Frontal cortex (tissue), 4 donors: ENCODE measurements at places on chromosomes 5 and 9. TPM values are rescaled to one million over a fixed set of nuclear protein-coding genes. Genes with fewer than 3 reads are reported as not detected.

Gene EQTN
- 1.6 TPM for total RNA-seq

GRCh38 chr5:142770650-142771609, 753 bp downstream of the ARHGAP26 start:
- DNase-seq: peak; percentile 35

GRCh38 chr5:59322058-59322457, 571.5 kb downstream of the PDE4D start:
- DNase-seq: no peak

DNA sequence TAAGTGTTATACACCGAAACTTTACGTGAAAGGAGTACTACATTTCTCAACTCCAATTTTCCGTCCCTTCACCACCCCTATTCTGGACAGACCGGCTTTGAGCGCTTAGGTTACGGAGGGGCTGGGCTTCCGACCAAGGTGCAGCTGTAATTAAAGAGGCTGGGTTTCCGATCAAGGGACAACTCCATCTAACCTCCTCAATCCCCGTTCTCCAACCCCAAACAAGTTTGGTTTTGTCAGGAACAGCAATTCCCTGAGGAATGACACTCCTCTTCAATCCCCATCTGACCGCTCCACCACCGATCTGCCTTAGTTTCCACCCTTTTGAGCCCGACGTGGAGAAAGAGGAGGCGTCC, 577 bp downstream of the TUT7 start:
- no peak for DNase-seq

DNA sequence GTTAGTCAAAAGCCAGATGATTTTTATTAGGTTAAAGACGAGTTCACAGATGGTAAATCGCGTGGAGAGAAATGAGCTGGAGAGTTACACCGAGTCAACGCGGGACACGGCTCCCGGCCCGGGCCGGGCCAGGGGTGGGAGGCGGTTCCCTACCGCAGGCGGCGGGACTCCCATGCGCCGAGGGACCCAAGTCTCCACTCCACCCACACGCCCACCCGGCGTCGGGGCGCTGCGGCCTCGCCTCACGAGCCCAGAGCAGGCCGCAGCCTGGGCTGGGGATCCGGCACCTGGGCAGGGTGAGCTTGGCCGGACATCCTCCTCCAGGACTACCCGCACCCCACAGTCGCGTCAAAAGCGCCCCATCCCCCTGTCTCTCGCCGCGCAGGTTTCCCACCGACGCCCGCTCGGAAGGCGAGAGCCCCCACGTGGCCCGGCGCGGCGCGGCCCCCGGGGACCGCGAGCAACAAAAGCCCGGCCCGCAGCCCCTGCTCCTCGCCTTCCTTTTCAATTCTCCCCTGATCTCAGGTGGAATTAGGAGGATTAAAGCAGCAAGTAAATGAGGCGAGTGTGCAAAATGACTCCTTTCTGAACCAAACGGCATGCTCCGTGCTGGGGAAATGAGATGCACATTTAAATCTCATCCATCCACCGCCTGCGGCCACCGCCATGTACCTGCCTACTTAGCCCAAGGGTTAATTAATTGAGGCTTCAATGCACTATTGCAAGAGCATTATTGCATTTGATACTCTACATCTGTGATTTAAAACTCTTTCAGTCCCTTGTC, 196.5 kb upstream of the TBCA start:
- no peak for DNase-seq

Gene LRRC26
- 0.41 TPM for total RNA-seq

DNA sequence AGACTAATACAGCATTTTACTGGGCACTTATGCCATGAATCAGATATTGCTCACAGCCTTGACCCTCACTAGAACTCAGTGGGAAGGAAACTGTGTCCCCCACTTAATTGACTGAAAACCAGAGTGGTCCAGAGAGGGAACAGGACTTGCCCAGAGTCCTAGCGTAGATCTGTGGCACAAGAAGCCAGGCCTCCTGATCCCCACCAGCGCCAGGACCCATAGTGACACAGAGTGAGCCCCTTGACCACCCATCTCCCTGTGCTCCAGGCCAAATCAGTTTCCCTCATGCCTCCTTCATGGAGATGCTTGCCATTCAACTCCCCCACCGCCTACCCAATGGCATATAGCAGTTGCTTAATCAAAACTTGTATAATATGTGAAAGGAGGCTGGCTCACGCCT, 8.3 kb downstream of the KIF12 start:
- no peak for DNase-seq

DNA sequence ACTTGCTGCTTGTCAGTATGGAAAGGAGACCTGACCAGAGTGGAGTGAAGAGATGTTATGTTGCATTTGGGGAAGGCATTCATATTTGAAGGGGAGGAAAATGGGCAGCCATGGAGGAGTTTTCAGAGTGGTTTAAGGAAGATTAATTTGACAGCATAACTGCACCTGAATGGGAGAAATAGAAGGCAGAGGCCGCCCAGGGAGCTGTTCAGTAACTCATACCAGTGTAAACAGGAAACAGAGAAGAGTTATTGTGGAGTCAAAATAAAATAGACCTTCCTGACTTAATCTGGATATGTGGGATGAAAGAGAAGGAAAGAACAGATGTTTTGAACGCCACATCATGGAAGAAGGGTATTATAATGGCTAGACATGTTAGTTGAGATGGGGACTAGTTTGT, 13.4 kb downstream of the SLC44A1 start:
- DNase-seq: no peak

- no peak for DNase-seq
Observed at GRCh38 chr5:35454011-35454525, 163.6 kb upstream of the SPEF2 start.

Gene POLR3G
- total RNA-seq: 3.3 TPM

Gene RGS7BP
- 9.4 TPM for total RNA-seq

GRCh38 chr5:174706997-174707572, 17.3 kb upstream of the MSX2 start:
- DNase-seq: no peak

Gene TMEFF1
- total RNA-seq: 53.0 TPM

- DNase-seq: no peak
Observed at GRCh38 chr9:125462861-125463291, 201.2 kb downstream of the GAPVD1 start.

GRCh38 chr9:83280268-83280667, 217.3 kb upstream of the RASEF start:
- no peak for DNase-seq

- no peak for DNase-seq
Observed at GRCh38 chr5:94361832-94362796, 256.3 kb downstream of the KIAA0825 start.

Gene IL13
- not detected for total RNA-seq

DNA sequence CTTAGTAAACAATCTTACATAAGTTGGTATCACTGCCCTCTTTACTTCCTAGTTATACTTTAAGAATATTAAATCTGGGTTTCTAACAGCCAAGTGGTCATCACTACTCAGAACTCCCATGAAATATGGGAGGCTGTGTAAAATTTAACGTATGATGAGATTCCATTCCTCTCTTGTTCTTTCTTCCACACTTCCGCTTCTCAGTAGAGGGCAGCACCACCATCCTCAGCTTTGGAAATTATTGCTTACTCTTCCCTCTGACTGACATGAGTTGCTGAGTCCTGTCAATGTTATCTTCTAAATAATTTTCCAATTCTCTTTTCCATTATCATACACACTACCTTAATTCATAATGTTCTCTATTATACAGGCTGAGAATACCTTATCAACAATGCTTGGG, 194.0 kb downstream of the RFX3 start:
- DNase-seq: no peak

Gene PAEP
- total RNA-seq: not detected

GRCh38 chr9:34218446-34218845, 39.6 kb downstream of the UBAP1 start:
- DNase-seq: no peak

Gene TMEM171
- 0.41 TPM for total RNA-seq

- no peak for DNase-seq
Observed at GRCh38 chr9:7721291-7721690, 78.3 kb downstream of the DMAC1 start.

DNA sequence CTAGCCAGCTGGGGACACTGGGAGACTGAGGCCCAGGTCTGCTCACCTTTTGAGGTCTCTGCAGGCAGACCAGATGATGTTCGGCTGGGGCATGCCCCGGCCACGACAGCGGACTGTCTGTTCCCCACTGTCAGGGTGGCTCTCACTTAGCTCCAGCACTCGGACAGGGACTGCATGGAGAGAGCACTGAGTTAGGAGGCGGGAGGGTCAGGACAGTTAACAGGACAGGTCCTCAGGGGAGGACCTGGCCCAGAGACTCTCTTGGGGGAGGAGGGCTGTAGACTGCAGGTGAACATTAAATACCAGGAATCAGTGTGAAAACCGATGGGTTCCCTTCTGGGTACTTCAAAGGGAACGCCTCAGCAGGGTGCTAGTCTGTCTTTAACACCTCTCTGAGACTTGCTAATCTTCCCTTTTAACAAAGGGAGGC, 25.1 kb downstream of the PDGFRB start:
- DNase-seq: no peak

DNA sequence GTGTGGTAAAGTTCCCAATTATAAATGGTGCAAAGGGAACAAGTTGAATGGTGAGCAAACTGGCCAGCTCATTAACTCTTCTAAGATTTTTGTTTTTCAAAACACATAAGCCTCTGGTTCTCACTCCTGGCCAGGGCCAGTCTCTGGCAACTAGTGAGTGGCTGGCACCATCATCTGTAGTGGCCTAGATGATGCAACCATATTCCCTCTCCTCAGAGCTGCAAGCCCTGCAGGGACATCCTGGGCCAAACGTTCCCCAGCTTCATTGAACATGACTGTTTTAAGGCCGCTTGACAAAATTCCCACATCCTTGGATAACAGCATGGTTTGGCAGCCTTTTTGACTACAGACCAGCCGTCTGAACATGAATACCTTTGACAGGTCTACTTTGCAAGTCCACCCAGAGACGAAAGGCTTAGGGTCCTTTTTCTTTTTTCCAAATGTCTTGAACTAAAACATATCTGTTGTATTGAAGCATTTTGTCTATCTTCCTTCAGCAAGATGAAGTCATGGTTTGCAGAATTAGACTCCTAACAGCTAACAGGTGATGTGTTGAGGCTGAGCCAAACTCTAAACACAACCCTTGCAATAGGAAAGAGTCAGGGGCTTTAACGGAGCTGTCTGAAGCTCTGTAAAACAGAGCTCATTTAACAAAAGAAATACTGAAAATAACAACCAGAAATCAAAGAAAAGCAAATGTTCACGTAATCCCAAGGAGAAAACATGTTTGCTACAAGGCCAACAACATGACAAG, 23.8 kb downstream of the MACROH2A1 start:
- no peak for DNase-seq

- DNase-seq: peak; percentile 18
Observed at GRCh38 chr9:32551276-32552051, 663 bp upstream of the SMIM27 start.

- no peak for DNase-seq
Observed at GRCh38 chr9:133048595-133048994, 13.2 kb upstream of the CEL start.

- no peak for DNase-seq
Observed at GRCh38 chr9:89738137-89738932, 133.5 kb downstream of the GADD45G start.

- no peak for DNase-seq
Observed at GRCh38 chr5:159341906-159342310, 11.6 kb upstream of the IL12B start.

Gene PCDHGA10
- total RNA-seq: 9.8 TPM

- DNase-seq: no peak
Observed at GRCh38 chr9:37192803-37193202, 72.4 kb downstream of the ZCCHC7 start.

DNA sequence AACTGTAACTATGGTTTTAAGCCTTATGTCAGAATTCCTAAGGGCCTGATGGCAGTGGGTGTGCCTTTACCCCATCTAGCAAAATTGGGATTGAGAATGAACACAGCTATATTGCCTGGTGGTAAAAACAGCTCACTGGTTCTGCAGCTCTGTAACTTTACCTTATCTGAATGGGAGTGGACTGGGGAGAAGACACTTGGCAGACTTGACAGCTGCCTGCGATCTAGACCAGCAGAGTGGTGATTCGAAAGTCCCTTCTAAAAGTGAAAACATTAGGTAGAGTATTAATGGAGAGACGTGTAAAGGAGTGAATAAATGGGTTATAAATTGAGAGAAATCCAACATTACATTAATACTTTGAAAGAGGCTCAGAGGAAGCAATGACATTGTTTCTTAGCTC, 289.1 kb upstream of the EDIL3 start:
- DNase-seq: no peak

DNA sequence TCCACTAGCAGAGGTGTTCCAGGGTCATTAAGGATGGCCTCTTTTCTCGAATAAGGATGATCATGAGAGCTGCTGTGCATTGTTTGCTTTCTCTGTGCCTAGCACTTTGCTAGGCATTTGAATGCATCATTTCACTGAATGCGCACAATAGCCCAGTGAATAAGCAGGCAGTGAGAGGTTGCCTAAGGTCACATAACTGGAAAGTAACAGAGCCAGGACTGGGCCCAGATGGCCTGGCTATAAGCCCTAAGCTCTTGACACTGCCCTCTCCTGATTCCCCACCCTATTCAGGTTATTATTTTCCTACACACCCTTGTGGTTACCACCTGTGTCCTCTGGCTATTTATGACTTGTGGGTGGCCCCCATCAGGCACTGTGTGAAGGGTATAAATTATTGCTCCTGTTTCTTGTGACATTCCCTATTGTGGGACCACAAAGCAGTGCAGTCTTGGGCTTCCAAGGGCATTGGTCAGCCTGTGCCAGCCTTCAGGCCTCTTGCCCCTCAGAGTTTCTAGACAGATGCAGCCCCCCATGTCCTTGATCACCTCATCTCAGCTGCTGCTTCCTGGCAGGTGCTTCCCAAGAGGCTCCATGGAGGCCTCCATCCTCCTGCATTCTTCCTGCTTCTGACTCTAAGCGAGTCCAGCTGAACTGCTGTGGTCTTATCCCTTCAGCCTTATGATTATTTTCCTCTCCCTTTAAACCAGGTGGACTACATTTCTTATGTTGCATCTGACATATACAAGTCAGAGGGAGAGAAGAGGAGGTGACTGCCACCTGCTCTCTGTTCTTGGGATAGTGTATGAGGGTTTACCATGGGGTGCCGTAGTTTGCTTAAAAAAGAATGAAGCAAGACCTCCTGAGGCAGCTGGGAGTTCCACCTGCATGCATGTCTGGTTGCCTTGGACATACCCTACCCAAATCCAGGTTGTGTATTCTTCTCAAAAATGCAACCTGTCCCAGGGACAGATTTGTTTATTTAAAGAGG, 47.6 kb downstream of the ANGPTL2 start:
- DNase-seq: no peak

- DNase-seq: no peak
Observed at GRCh38 chr5:68268101-68268851, 52.7 kb downstream of the PIK3R1 start.

Gene GFM2
- total RNA-seq: 66.4 TPM
